ENCODE measurements at places on chromosomes 5 and 9.

DNA sequence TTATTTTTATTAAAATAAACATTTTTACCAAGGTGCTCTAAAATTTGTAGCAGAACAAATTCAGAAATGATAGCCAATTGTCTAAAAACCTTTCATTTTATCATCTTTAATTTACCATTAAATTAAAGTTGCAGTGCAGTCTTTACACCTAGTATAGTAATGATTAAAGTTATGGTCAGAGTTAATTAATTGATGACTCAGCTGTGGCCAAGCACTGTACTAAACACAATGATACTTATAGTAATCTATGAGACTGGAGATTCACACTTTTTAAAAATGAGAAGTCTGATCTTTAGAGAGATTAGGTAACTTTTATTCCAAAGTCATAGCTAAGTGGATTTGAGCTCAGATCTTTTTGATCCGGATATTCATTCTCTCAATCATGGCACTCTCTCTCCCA, 621.1 kb upstream of the MEF2C start:
- no peak for DNase-seq

GRCh38 chr5:40221796-40222195, 457.9 kb upstream of the PTGER4 start:
- DNase-seq, result no peak

GRCh38 chr9:133163504-133164172, at the start of gene GBGT1:
TSS of gene GBGT1 (minus strand) at chr9:133163914. CDS start at chr9:133162412, 1,502 bp downstream.
- DNase-seq, result peak; percentile 36

- DNase-seq, result no peak
These were observed 47.1 kb upstream of the PWWP2A start for GRCh38 chr5:160166069-160166972.

GRCh38 chr5:94161801-94162200, 420.4 kb upstream of the POU5F2 start:
- no peak for DNase-seq

GRCh38 chr5:169777159-169777558, 140.1 kb downstream of the DOCK2 start:
- DNase-seq, result no peak

DNA sequence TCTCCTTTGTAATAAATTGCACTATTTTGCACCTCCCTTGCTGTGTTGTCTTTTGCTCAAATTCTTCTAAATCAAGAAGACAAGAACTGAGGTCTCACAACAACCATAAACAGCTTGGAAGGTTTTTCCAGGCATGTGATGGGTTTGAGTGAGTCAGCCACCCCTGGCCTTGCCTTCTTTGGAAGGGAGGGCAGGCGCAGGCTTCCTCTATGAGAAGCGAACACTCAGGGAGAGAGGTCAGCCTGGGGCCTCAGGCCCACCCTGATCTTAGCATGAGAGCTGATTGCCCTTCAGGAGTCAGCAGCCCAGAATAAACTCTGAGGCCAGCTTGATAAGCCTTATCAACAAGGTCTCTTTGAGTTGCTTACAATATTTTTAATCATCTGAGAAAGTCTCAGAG, 31.6 kb downstream of the S1PR3 start:
- DNase-seq, result no peak

GRCh38 chr5:41264019-41264418, 50.7 kb upstream of the C6 start:
- DNase-seq, result no peak

DNA sequence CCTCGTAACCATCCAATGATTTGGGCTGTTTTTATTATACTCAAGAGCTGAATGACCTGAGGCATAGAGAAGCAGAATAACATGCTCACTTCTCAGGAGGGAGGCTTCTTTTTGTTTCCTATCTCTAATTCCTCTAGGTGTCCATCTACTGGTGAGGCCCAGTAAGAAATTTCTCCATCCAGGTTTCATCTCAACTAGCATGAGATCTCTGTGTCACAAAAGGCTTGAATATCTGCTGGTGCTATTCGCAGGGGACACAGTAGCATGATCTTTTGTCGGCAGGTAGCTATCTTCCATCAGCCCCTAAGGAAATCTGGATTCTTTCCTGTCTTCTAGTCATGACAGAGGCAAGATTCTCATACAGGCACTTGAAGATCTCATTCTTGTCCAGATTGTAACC, 8.9 kb downstream of the IFNE start:
- DNase-seq, result no peak

DNA sequence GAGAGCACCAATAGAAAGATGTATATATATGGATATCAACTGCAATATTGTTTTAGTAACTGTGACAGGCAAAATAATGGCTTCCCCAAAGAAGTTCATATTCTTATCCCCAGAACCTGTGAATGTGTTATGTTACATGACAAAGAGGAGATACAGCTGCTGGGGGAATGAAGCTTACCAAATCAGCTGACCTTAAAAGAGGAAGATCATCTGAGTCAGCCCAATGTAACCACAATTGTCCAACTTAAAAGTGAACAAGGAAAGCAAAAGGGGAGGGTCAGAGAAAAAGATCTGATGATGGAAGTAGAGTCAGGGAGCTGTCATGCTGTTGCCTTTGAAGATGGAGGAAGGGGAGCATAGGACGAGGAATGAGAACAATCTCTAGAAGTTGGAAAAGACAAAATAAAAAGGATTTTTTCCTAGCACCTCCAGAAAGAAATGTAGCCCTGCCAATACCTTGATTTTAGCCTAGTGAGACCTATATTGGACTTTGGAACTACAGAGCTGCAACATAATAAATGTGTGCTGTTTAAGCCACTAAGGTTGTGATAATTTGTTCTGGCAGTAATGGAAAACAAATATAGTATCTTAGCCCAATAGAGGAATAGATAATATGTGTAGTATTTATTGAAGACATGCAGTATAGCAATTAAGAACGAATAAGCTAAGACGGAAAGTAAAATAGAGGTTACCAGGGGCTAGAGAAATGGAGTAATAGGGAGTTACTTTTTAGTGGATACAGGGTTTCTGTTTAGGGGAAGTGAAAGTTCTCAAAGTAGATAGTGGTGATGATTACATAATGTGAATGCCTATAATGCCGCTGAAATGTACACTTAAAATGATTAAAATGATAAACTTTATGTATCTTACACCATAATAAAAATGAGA, 115.9 kb downstream of the PIK3R1 start:
- no peak for DNase-seq

DNA sequence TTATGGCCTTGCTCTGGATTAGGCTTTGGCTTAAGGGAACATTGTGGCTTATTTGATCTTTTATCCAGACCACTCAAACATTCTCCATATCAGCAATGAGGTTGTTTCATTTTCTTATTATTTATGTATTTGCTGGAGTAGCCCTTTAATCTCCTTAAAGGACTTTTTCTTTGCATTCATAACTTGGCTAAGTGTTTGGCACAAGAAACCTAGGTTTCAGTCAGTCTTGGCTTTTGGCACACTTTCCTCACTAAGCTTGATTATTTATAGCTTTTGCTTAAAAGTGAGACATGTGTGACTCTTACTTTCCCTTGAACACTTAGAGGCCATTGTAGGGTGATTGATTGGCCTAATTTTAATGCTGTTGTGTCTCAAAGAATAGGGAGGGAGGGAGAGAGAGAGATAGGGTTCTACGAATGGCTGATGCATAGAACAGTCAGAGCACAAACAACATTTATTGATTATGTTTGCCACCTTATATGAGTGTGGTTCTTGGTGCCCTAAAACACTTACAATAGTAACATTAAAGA, 2265.3 kb upstream of the C9orf72 start:
- no peak for DNase-seq

DNA sequence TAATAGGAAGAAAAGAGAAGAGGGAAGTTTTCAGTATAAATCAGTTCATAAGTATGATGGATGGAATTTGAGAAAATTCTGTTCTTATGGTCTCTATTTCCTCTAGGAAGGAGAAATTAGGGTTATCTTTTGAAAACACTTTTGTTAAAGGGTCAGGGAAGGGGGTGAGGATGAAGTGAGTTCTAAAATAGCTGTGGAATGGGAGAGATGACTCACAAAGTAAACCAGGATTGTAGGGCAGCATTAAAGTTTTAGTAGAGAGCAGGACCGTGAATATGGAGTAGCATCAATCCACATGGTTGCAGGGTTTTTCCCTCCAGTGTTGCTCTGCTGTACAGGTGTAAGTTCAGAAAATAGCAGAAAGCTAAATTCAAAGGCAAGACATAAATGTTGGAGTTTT, 32.4 kb downstream of the MUSK start:
- no peak for DNase-seq
